Common myeloid progenitor, CD34-positive (primary cell): ENCODE measurements at places on chromosomes 5 and 9.

DNA sequence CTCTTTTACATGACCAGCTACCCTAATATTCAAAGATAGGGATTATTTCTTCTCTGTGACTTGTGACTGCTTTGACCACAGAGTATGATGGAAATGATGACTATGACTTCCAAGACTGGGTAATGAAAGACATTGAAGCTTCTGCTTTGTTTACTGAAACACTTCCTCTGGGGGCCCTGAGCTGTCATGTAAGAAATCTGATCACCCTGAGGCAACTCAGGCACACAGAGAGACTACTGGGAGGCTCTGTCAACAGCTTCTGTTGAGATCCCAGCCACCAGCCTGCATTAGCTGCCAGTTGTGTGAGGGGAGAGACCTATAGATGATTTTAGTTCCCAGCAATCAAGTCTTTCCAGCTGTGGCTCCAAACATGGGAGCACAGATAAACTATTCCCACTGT lies 76.5 kb downstream of the KCTD16 start:
- DNase-seq: no peak

DNA sequence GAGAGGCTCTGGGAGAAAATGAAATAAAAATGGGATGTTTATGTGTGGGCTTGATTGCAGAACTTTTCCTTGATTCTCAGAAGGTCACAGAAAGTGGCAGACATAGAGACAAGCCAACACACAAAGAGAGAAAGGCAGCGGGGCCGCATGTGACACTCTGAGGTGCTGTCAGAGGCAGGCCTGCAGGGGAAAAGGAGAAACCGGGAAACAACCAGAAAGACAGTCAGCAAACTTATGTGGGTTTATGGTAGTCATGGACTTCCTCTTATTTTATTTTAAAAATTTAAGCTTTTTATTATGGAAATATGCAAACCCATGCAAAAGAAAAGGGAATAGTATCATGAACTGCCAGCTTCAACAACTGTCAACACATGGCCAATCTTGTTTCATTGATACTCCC lies 16.3 kb upstream of the IGFBPL1 start:
- no peak for DNase-seq

- no peak for DNase-seq
Observed at GRCh38 chr9:78839252-78839651, 542.3 kb downstream of the PSAT1 start.

- DNase-seq: no peak
Observed at GRCh38 chr9:133794016-133794760, 56.0 kb upstream of the SARDH start.

DNA sequence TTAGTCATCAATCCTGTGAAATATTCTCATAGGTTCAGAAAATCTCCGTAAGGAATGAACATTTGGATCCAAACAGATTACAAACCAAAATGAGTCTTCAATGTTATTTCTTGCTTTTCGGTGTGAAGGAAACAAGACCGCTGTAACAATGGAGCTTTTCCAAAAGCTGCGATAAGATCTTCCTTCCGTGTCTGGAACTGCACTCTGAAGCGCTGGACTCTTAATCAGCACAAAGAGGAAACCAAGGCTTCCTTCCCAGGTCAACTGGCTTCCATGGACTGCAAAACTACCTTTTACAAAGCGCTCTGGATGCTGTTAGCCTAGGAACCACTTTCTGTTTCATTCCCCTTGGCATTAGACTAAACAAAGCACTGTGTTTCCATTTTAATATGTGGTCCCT lies 137.9 kb upstream of the BASP1 start:
- DNase-seq: peak; percentile 43

GRCh38 chr9:123924727-123925126 lies 5.2 kb downstream of the DENND1A start:
- DNase-seq: no peak

- DNase-seq: no peak
Observed at GRCh38 chr5:103793595-103794182, 231.1 kb upstream of the NUDT12 start.

- DNase-seq: no peak
Observed at GRCh38 chr5:5951953-5952352, 426.4 kb downstream of the MED10 start.

DNA sequence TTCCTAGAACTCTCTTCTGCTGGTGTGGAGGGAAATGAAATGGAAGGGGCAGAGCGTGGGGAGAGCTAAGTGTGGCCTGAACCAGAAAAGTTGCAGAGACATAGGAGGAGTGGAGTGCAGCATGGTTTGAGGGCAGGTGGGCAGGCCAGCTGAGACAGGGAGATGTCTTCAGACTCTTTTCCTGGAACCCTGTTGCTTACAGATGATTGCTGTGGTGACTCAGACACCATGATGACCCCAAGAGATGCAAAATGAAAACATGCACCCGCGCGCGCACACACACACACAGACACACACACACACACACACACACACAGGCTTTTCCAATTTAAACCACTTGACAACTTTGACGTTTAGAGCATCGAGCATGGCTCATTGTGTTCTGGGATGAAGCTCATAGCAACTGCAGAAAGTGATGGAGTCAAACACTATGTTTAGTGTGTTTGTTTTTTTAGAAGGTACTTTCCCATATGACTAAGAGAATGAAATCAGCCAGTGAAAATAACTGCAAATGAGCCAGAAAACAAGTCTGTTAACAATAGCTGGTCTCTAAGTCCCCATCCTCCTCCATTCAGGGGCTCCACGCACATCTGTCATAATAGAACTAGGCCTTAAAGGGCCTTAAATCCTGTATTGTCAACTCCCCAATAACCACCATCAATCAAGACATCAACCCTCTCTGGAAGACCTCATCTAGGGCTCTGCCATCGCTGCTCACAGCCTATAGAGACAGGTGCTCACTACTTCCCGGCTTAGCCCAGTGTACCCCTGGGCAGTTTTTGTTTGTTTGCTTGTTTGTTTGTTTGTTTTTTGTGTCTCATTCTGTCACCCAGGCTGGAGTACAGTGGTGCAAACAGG lies 9.6 kb downstream of the TMOD1 start:
- peak; percentile 52 for DNase-seq

- no peak for DNase-seq
Observed at GRCh38 chr5:142364251-142365145, 39.7 kb upstream of the SPRY4 start.

DNA sequence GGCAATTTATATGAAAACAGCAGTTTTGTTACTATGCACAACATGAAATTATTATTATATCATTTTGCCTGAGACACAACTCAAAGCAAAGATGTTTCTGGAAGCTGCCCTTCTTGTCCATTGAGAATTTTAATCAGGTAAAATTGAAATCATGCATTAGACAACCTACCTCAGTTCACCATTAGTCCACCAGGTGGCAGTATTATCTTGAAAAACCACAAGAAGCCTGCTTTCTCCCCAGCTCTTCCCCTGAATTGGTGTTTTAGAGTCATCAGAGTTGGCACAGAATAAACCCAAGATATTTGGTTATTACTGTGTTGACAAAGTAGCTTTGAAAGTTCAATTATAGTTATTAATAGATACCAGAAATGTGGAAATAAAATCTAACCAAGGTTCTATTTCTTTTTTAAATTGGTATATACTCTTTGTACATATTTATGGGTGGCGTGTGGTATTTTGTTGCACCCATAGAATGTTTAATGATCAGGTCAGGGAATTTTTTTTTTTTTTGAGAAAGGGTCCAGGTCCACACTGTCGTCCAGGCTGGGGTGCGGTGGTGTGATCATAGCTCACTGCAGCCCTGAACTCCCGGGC lies 25.7 kb downstream of the UTP15 start:
- peak; percentile 87 for DNase-seq

- peak; percentile 37 for DNase-seq
Observed at GRCh38 chr9:72476617-72477437, 44.6 kb upstream of the TMC1 start.

DNA sequence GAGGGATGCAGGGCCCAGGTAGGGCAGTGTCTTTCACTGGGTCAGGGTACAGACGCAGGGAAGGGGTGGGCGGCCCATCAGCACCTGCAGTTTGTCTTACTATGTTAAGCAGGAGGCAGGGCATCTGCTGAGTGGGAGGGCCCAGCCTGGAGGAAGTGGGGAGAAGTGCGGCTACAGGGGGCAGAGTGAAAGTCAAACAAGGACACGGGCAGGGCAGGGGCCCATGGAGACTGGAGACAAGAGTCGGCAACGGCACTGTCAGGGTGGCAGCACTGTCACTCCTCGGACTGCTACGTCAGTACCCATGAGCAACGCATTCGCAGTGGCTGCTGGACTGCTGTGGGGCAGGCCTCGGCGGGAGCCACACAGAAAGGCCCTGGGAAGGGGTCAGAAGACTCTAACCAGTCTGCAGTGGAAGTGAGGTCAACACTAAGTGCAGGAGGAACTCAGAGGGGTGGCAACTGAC lies 19.7 kb downstream of the CAMSAP1 start:
- peak; percentile 92 for DNase-seq

DNA sequence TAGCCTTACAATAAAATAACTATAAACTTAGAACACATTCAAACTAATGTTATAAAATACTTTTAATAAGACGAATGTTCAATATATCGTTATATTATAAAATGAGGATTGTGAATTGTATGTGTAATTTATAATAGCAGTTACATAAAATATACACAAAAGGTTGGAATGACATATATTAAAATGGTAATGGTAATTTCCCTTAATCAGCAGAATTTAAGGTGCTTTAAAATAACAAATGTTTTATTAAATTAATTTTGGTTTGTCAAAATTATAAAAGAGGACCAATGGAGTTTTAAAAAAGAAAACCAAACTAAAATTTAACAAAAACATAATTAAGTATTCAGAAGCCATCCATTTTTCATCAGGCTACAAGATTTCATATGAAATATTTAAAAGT lies 164.3 kb upstream of the PRDM9 start:
- DNase-seq: no peak

- DNase-seq: no peak
Observed at GRCh38 chr9:81605170-81605670, 84.1 kb downstream of the TLE1 start.

- DNase-seq: peak; percentile 10
Observed at GRCh38 chr9:37295796-37296195, 126.7 kb upstream of the GRHPR start.

GRCh38 chr9:127921557-127922120 lies 4.8 kb upstream of the ST6GALNAC4 start:
- peak; percentile 64 for DNase-seq

GRCh38 chr9:128482186-128482585 lies 22.3 kb upstream of the GLE1 start:
- no peak for DNase-seq

GRCh38 chr5:114191441-114191840 lies 170.4 kb upstream of the KCNN2 start:
- DNase-seq: no peak

DNA sequence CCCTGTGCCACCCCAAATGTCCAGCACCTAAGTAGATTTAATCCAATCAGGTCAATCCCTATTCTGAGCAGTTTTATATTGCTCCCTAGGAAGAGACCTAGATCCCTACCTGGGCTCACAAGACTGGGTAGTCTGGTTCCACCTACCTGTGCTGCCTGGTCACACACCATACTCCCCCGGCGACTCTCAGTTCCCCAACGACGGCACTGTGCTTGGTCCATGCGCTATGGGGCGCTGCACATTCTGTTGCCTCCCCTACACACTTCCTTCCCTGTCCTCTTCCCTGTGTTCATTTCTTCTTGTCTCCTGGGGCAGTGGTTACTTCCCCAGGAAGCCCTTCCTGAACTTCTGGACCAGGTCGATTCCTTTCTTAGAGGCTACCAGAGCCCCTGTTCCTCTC lies 109.9 kb upstream of the IL12B start:
- DNase-seq: no peak

- no peak for DNase-seq
Observed at GRCh38 chr5:149426931-149427330, 47.8 kb upstream of the IL17B start.

GRCh38 chr5:165576678-165577275 lies 2071.4 kb downstream of the MAT2B start:
- no peak for DNase-seq

- no peak for DNase-seq
Observed at GRCh38 chr5:55597014-55597981, 62.5 kb upstream of the PLPP1 start.

GRCh38 chr9:86700629-86701028 lies 246.7 kb downstream of the GAS1 start:
- no peak for DNase-seq

DNA sequence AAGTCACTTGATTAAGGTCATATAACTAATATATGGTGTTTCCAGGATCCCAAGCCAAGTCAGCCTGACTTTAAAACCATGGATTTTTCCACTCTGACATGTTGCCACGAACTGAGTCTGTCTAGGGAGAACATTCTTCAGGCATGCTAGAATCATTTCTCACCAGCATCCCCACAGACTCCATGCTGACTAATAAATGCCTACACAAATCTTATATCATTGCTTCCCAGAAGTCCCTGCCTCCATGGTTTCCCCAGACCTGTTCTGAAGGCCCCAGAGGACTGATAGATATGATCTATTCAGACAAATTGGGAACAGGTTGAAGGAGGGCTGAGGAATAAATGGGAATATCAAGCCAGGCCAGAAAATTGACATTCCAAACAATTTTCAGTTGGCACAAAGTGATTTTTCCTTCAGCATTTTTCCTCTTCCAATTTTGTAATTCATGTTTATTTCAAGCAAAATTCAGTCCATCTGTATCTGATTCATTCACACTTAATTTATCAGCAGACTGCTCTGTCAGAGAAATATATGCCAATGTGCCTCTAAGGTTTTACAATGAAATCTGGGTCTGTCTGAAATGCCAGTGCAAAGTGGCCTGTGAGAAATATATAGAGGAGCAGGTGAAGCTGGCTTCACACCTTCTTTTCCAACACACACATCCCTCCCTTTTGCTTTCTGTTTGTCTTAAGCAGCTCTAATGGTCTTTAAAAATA lies 413.6 kb upstream of the TNC start:
- no peak for DNase-seq

GRCh38 chr5:58318468-58318867 lies 141.4 kb downstream of the PLK2 start:
- DNase-seq: no peak

- DNase-seq: no peak
Observed at GRCh38 chr5:65299861-65300260, 181.9 kb downstream of the ADAMTS6 start.

- no peak for DNase-seq
Observed at GRCh38 chr5:78797936-78798672, 149.5 kb upstream of the LHFPL2 start.

DNA sequence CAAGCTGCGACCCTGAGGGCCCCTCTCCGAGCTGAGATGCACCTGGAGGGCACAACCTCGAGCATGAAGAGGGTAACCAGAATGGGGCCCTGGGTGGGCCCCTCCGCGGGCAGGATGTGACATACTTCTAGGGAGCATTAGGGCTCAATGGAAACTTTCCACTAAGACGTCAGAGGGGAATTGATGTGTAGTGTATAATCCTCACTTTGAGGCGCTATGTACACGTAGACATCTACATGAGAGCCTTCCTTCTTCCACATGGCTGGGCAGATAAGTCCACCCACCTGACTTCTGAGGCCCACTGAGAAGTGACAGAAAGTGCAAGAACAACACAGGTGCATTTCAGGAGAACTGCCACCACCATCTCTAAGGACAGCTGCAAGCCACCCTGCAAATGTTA lies 61.0 kb downstream of the DAP start:
- no peak for DNase-seq

DNA sequence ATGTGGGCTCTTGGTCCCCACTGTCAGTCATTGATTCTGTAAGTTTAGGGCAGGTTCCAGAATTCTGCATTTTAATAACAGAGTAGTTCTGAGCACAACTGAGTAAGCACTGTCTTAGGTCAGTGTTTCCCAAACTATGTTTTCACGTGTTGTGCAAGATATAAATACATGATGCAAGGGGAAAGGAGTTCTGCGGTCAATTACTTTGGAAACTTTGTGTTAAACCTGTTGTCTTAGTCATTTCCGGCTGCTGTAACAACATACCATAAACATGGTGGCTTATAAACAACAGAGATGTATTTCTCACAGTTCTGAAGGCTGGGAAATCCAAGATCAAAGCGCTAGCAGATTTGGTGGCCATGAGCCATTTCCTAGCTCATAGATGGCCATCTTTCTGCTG lies 69.8 kb downstream of the EQTN start:
- no peak for DNase-seq
